ENCODE measurements at places on chromosomes 16 and 17. TPM values are rescaled to one million over a fixed set of nuclear protein-coding genes. Genes with fewer than 3 reads are reported as not detected.

The SLC47A1 gene
- total RNA-seq, result not detected

The ZNF287 gene
- total RNA-seq, result 13.7 TPM

The HSD11B2 gene
- total RNA-seq, result not detected

The MT1H gene
- total RNA-seq, result not detected

The ZG16 gene
- not detected for total RNA-seq

The KRTAP4-9 gene
- total RNA-seq, result not detected

The CDH5 gene
- not detected for total RNA-seq

The MVP gene
- total RNA-seq, result 81.1 TPM

The CLEC18A gene
- 0.49 TPM for total RNA-seq

The NACA2 gene
- 0.61 TPM for total RNA-seq

The CHST6 gene
- total RNA-seq, result not detected

The NUDT7 gene
- 0.42 TPM for total RNA-seq

The SPN gene
- total RNA-seq, result 36.9 TPM

The SLC6A2 gene
- not detected for total RNA-seq

The NDE1 gene
- 119 TPM for total RNA-seq

The RPL27 gene
- 1,796 TPM for total RNA-seq

The CDYL2 gene
- 19.4 TPM for total RNA-seq

The PPM1D gene
- 21.1 TPM for total RNA-seq

The CMTM1 gene
- 0.61 TPM for total RNA-seq
